Kidney epithelial cell (primary cell): ENCODE measurements at places on chromosomes 2 and 18. TPM values are rescaled to one million over a fixed set of nuclear protein-coding genes. Genes with fewer than 3 reads are reported as not detected.

Gene GALNT13
- total RNA-seq, result 0.46 and 0.75 TPM in 2 replicates

Gene SCN7A
- total RNA-seq, result 0.08 and 0.34 TPM in 2 replicates

Gene ORMDL1
- 75.2 and 79.1 TPM in 2 replicates for total RNA-seq

Gene ATP6V1B1
- not detected in 2 replicates for total RNA-seq

Gene UGT1A8
- not detected in 2 replicates for total RNA-seq

Gene DES
- 0.55 and 0.79 TPM in 2 replicates for total RNA-seq

Gene FAM237A
- not detected in 2 replicates for total RNA-seq

Gene SPEG
- 6.5 and 9.9 TPM in 2 replicates for total RNA-seq

Gene HTRA2
- 35.1 and 36.0 TPM in 2 replicates for total RNA-seq

Gene PRSS56
- not detected in 2 replicates for total RNA-seq

Gene ANKRD53
- 0.54 and 0.75 TPM in 2 replicates for total RNA-seq

Gene CCDC138
- 3.0 and 3.7 TPM in 2 replicates for total RNA-seq

Gene TSPYL6
- total RNA-seq, result not detected in 2 replicates

Gene HOXD12
- not detected in 2 replicates for total RNA-seq

Gene HOXD13
- not detected in 2 replicates for total RNA-seq

Gene UGT1A10
- total RNA-seq, result not detected in 2 replicates

Gene SESTD1
- 10.5 and 17.9 TPM in 2 replicates for total RNA-seq

Gene IL36G
- total RNA-seq, result not detected in 2 replicates

Gene POTEJ
- total RNA-seq, result not detected in 2 replicates

Gene ASXL3
- 1.4 and 1.8 TPM in 2 replicates for total RNA-seq

Gene MAP3K20
- total RNA-seq, result 18.9 and 20.4 TPM in 2 replicates

Gene STPG4
- not detected in 2 replicates for total RNA-seq

Gene GCG
- not detected in 2 replicates for total RNA-seq
